ENCODE measurements at places on chromosomes 4 and X.
A peak's percentile ranks its signal among the peaks of the same experiment; 100 is the strongest.

DNA sequence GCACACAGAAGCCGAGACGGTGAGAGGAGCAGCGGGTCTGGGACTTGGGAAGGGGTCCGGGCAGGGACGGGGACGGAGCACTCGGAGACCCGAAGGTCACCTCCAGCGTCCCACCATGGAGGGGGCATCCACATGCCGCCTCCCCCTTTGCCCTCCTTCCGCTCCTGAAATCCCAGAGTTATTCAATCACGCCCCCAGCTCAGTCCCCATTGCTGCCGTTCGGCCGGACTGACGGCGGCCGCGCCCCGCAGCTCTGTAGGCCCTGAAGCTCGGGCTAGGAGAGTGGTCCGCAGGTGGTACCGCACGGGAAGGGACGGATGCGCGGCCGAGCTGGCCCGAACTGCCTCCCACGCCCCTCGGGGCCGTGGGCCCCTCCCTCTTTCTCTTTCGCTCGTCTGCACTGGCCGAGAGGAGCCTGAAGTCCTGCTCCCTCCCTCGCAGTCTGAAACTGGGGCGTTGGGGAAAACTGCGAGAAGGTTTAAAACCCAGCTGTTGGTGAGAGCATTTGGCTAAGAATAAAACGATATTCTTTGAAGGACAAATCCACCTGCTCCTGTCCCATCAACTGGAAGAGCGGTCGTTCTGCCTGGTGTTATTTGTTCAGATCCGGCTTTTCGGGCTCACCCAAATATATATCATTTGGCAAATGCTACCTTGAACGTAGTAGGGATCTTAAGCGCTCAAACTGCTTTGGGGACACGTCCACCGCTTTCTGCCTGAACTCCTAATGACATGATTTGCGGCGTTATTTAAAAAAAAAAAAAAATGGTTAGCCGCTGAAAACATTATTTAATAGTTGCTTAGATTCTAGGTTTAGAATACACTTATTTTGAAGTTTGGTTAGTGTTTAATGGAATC, 719 bp downstream of the USO1 start:
- DNase-seq, result peak; percentile 73

DNA sequence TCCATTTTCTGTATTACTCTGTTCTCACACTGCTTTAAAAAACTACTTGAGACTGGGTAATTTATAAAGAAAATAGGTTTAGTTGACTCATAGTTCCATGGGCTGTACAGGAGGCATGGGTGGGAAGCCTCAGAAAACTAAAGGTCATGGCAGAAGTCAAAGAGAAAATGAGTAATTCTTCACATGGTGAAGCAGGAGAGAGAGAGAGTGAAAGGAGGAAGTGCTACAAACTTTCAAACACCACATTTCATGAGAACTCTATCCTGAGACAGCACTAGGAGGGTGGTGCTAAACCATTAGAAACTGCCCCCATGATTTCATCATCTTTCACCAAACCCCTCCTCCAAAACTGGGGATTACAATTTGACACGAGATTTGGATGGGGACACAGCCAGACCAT, 108.0 kb upstream of the PBDC1 start:
- no peak for DNase-seq

GRCh38 chr4:146844761-146845160, 100.9 kb downstream of the TTC29 start:
- no peak for DNase-seq

- no peak for DNase-seq
Observed at GRCh38 chrX:97372001-97372766, 488.5 kb downstream of the RPA4 start.

GRCh38 chr4:107862658-107863057, 37.9 kb downstream of the SGMS2 start:
- DNase-seq, result no peak

DNA sequence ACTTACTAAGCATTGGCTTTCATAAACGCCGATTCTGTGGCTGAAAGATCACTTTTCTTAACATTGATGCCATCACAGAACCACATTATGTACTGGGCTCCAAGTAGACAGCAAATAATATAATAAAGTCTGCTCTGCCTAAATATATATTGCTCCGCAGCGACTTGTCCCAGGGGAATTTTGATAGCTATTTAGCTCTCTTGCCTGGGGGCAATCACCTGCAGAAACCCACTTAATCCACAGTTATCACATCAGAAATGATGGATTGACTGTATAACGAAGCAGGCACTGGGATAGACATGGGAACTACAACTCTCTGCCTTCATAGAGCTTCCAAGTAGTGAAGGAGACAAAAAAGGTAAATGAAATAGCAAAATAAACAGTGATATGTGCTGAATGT, 48.0 kb upstream of the MYOZ2 start:
- DNase-seq, result no peak

Data from renal cortex interstitium (tissue), 15 donors.